NCI-H187 treated with DMSO at 0.1 percent for 48 hours (cell line): ENCODE measurements at places on chromosomes 1 and 21.

DNA sequence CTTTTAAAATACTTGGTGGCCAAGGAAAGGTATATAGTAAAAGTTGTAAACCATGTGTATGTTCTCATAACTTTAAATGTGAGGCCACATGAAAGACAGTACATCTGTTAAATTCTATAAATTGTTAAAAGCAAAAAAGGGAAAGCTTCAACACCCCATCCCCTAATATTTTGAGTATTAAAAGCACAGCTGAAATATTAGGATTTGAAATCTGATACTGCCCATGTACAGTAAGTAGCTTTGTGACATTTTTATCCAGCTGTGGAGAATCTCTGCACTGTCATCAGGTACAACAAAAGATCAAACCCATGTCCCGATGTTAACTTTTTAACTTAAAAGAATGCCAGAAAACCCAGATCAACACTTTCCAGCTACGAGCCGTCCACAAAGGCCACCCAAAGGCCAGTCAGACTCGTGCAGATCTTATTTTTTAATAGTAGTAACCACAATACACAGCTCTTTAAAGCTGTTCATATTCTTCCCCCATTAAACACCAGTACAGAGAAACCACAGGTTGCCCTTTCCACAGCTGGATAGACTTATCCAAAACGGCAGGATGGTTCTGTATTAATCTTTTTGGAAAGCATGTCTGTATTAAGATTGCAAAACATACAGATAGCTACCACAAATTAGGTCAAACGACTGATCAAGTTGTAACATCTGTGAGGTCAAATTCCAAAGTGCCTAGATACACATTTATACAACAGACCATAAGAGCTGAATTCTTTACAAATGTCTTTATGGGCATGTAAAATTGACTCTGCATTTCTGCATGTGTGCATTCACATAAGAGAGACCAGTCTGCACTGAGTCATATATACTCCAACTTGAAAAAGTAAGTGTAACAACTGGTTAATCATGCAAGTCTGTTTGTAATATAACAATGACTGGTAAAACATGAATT lies 5.2 kb downstream of the IRF2BP2 start:
- DNase-seq = no peak

DNA sequence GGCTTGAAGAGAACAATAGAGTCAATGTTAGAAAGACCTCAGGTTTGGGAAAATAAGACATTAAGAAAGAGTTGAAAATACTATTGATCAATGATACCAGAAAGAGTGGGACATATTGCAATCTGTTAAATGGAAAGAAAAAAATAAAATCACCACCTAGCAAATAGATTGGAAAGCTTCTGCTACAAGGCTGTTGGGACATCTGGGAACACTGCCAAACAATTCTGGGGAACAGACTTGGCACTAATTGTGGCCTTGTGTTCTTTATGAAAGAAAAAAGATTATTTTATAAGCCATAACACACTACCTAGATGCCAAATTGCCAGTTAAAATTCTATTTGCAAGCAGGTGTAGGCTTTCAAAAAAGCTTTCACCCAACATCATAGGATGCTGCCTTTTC lies 137.8 kb downstream of the TSEN15 start:
- no peak for DNase-seq

GRCh38 chr1:9388335-9389180 lies 95.9 kb downstream of the SPSB1 start:
- no peak for DNase-seq

- no peak for DNase-seq
Observed at GRCh38 chr21:46208761-46209721, 19.5 kb downstream of the LSS start.

DNA sequence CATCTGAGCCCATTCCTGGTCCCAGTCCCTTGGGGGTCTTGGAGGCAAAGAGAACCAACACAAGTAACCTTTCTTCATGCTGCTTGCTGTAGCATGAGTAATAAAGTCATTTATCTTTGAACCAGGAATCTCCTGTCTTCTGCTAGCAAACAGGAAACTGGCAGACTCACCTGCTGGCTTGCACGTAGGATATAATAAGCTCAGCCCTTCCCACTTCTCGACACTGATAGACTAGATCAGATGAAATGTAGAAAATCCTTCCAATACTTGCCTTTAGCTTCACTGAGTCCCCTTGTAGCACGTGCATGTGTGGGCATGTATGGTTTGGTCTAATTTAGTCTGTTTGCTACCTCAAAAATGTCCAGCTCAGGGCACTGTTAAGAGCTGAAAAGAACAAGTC lies 6.5 kb upstream of the TFF2 start:
- DNase-seq = no peak

- no peak for DNase-seq
Observed at GRCh38 chr1:201626629-201627275, 87.8 kb downstream of the NAV1 start.

- no peak for DNase-seq
Observed at GRCh38 chr1:37560401-37561132, 3.8 kb downstream of the DNALI1 start.

- DNase-seq = no peak
Observed at GRCh38 chr1:58409890-58410289, 136.6 kb downstream of the OMA1 start.

- no peak for DNase-seq
Observed at GRCh38 chr1:52925571-52926005, 1.5 kb upstream of the SCP2 start.
